Activated CD4-positive, alpha-beta T cell treated with anti-CD3 and anti-CD28 coated beads, Interleukin-2, amount 50 U/mL, for 16 hours (primary cell): ENCODE measurements at places on chromosomes 5 and 9.

DNA sequence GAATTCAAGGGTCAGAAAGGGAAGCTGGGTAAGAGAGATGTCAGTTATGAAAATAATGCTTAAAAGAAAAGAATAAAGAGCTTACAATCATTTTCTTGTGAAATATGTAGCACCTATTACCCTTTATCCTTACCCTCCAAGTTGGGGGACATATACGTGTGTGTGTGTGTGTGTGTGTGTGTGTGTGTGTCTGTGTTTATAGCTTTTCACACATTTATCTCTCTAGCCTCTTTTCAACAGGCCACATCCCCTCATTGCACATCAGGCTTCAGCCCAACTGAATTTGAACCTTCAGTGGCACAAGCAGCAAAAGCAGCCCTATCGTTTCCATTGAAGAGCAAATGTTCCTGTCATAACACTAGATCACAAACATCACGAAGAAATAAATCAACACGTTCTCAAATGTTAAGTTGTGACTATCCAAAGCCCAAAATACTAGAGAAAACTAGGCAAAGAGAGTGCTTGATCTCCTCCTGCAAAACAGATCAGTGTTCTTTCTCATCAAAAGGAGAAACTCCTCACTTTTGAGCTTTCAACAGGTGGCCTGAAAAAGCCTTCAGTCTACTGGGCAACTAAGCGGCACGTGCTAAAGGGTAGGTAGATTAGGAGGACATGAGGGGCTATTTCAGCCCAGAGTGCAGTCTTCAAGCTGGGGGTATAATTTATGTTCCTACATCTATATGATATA lies 416.4 kb downstream of the EFNA5 start:
- DNase-seq: no peak

- peak; percentile 14 for DNase-seq
Measured at GRCh38 chr5:103259705-103260355, 1.3 kb downstream of the MACIR start.

DNA sequence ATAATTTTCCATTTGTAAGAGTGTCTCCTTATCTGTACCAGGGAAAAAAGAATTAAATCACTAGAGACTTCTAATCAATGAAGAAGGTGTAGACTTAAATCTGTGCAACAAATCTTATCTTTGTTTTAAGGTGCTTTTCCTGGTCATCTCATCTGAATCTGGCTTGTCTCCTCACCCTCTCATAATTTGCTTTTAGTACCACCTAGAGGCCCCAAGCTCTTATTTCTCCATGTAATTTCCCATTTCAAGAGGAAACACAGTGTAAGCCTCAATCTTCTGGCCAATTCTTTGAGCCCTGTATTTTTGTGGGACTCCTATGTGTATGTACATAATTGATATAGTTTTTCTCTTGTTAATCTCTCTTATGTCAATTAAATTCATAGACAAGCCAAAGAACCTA lies 1975.3 kb upstream of the CDH6 start:
- no peak for DNase-seq

DNA sequence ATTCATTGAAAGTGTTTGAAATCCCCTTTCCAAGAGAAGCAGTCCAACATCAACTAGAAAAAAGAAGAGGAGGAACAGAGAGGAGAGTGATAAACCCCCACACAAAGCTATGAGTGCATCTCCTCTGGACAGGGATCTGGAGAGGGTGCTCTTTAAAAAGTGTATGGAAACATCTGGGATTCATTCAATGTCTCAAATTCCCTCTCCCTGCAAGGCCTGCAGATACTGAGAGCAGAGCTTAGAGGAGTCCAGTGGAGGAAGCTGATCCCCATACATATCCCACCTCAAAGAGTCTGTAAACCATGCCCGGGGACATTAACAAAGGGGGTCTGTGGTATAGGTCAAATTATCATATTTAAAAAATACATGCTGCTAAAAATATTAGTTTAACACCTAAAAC lies 2.2 kb downstream of the SPOCK1 start:
- DNase-seq: no peak

- DNase-seq: no peak
Measured at GRCh38 chr5:51033215-51033614, 350.0 kb upstream of the ISL1 start.

DNA sequence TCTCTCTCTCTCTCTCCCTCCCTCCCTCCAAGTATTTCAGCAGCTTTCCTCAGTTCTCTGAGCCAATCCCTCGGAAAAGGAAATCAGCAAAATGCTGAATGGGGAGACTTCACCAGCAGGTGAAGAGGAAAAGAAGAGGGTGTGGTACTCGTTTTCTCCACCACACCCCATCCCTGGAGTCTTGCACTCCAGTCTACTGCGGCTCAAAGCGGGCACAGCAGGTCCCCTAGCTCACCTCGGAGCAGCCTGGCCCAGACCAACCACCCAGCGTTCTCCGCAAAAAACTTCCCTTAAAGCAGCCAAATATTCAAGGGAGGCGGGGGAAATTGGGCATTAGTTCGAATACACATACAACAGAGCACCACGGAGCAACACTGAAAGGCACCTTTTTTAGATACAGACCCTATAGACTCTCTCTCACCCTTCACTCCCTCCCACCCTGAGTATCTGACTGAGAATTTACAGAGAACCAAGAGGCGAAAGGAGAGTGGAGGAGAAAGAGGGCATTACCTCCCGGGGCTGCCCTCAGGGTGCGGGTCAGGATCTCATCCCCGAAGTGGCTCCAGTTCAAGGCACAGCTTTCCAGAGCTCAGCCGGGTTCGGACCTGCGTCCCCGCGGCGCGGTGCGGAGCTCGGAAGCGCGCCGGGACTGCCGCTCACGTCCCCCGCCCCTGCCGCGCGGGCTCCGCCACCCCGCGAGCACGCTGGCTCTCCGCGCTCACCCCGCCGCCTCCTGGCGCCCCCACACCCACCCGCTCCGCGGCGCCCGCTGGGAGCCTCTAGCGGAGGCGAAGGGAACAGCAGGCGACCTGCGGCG lies 1638.5 kb upstream of the C9orf72 start:
- DNase-seq: peak; percentile 34
